ENCODE measurements at places on chromosomes 11 and 22.

DNA sequence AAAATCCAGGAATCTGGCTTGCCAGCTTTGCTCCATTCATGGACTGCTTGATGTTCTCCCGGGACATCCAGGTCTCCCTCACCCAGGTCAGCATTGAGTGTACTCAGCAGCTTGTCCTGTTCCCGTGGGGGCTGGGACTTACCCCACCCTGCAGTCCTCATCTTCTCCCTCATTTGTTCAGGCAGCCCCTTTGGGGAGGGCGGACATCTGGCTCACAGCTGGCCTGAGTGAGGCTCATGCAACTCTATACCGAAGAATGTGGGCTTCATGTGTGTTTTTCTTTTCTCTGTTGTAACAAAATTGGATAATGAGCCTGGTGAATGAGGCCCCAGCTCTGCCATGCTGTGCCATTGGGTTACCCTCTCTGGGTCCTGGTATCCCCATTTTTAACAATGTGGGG lies 227.7 kb upstream of the TENM4 start:
- DNase-seq: no peak

GRCh38 chr11:116702772-116703385 lies 69.9 kb downstream of the BUD13 start:
- no peak for DNase-seq

DNA sequence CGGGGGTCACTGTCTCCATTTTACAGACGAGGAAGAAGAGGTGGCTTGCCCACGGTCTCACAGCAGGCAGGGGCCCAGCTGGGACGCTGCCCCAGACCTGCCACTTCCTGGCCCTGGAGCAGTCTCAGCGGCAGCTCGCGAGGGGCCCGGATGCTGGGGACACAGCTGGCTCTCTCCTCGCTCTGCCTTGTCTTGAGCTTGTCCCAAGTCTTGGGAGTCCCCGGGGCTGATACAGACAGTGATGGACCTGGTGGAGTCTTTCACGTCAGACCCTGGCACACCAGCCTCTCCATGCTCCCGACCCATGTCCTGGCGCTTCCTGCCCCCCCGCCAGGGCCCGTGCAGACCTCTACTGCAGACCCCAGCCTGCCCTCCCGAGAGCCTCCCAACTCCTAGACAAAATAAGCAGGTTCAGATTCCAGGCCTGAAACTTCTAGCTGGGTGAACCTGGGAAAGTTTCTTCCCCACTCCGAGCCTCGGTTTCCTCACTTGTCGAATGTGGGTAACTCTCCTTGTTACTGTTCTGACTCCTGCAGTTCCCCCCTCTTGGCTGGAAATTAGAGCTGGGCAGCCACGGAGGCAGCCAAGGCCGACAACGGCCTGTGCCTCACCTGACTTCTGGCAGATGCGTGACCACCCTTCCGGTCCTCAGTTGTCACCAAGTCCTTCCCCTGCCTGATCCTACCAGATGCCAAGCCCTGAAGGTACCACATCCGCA lies 145.4 kb downstream of the CACNA1I start:
- DNase-seq: no peak

DNA sequence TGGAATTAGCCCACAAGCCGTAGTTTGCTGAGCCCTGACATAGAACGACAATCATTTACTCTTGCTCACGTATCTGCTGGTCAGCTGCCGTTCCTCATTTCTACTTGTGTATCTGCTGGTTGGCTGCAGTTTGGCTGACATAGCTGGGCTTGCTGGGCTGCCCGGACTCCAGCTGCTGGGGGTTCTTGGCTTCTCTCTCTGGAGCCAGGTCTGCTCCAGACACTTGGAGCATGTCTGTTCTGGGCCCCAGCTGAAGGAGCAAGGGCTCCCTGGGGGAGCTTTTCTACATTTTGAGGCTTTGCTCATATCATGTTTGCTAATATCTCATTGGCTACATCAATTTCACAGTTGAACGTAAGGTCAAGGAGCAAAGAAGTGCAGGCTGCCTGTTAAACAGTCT lies 47.3 kb downstream of the PRDM11 start:
- no peak for DNase-seq

DNA sequence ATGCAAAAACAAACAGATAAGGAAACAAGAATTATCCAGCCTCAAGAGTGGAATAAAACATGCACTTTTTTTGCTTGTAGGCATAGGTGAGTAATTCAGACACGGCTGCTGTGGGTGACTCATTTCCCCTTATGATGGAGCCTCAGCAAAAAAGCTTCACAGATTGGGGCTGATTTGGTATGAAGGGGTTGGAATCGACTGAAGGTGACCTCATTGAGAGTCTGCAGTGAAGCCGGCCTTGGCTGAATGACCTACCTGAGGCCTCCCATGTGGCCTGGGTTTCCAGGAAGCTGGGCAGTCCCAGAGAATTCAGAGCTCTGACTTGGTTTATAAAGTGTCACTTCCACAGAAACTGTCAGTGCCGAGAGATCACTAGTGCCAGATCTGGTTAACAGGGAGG lies 34.2 kb upstream of the VPREB1 start:
- DNase-seq: peak; percentile 89

DNA sequence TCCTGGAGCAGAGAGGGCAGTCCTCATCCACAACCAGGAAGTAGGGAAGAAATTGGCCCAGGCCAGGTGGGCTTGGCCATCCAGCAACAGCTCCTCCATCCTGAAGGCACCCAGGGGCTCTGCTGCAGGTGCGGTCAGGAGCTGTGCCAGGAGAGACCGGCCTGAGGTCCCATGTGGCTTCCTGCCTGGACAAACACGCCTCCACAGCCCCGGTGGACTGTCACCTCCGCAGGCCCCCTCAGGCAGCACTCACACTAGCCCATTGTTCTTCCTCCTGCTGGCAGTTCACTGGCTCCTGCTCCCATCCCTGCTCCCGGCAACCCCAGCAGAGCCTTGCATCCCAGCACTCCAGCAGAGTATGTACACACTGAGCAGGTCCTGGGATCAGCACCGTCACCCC lies 16.0 kb upstream of the POU2AF1 start:
- DNase-seq: no peak

- no peak for DNase-seq
Observed at GRCh38 chr11:128520206-128520887, 67.0 kb downstream of the ETS1 start.

DNA sequence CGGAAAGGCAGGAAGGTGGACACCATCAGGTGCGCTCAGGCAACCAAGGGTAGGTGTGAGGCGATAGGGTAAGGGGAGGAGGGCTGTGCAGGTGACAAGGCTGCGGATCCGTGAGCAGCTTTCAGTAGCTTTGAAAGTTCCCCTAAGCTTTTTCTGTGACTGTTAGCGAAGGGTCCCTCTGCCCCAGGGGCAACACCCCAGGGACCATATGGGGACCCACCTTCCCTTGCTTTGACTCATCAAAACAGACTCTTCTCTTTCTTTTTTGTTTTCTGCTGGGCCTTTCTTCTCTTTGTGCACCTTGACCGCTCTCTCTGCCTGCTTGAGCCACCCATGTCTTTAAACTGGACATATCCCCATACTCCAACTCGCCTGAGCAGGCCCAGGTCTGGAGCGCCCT lies 136.9 kb downstream of the FEZ1 start:
- no peak for DNase-seq

- DNase-seq: no peak
Observed at GRCh38 chr11:1003159-1003558, 33.4 kb downstream of the MUC6 start.

DNA sequence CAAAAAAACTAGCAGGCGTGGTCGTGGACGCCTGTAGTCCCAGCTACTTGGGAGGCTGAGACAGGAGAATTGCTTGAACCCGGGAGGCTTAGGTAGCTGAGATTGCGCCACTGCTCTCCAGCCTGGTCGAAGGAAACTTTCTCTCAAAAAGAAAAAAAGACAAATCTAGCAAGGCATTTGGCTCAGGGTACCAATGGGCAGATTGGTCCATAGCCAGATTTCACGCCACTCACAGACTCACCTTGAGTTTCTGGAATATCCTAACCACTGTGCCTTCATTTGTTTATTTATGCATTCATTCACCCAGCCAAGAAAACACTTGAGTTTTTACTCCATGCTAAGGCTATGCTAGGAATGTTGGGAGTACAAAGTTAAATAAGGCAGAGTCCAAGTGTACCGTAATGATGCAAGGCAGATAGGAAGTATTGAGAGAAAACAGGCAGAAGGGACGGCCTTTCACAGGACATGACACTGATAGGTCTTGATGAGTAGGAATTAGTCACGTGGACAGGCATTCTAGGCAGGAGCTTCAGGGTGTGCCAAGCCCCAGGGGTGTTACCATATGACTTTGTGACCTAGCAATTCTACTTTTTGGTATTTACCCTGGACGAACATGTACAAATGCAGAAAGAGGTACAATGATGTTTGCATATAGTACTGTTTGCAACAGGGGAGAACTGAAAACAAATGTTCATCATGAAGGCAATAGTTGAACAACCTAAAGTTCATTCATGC lies 3.0 kb upstream of the PACSIN3 start:
- no peak for DNase-seq

DNA sequence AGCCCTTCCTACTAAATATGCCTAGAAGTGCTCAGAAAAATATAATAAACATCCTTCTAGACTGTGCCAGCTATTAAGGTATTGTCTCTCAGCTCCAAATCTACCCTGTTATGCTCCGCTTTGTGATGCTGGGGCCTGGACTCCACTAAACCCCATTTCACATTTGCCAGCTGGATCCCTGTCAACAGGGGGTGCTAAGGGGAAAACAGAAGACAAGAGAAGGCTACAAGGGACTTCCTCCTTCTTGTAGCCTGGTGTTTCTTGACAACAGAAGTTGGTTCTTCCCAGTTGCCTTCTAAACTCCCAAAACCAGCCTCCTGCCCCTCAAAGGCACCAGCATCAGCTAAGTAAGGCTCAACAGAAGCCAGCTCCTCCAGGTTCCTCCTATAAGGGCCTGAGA lies 5.2 kb downstream of the NUMA1 start:
- DNase-seq: no peak

GRCh38 chr11:61581030-61581928 lies at the start of gene SYT7:
Gene SYT7 (minus strand): TSS chr11:61581076. CDS start chr11:61580820, 256 bp downstream.
- DNase-seq: peak; percentile 95

- no peak for DNase-seq
Observed at GRCh38 chr11:100914415-100915110, 215.1 kb downstream of the PGR start.

- DNase-seq: no peak
Observed at GRCh38 chr22:48952256-48953102, 875.2 kb downstream of the BRD1 start.

GRCh38 chr22:19799322-19800190 lies 39.0 kb downstream of the TBX1 start:
- no peak for DNase-seq

DNA sequence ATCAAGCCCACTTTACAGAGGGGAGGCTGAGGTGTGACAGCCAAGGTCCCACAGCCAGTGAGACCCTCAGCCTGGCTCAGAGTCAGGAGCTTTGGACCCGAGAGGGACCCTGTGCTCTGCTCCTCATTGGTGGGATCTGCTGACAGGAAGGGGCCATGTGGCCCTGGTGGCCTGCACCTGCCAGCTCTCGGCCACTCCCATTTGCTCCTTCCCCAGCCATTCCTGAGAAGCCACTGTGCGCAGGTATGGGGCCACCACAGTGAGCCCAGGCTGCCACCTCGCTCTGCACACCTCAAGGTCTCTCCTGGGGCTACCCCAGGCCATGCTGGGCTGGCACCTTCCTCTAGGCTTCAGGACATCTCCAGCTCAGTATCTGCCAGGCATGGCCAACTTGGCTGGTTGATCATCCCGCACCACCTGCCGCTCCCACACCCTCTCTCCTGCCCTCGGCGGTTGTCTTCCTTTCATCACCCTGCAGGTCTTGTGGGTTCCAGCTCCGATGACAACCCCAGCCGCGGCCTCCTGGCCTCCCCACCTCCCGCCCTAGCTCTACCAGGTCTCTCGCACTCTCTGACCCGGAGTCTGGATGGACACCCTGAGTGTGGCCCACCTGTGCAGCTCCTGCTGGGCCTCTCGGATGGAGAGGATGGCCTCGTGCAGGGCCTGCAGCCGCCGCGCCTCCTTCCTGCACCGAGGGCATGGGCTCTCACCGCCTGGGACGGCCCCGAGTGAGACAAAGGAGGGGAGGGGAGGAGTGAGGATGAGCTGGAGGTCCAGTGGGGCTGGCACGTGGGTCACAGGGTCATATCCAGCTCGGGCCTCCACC lies 32.2 kb upstream of the CARS1 start:
- DNase-seq: no peak

Data from activated naive CD4-positive, alpha-beta T cell treated with anti-CD3 and anti-CD28 coated beads for 36 hours (primary cell).